Stimulated activated CD8-positive, alpha-beta memory T cell treated with anti-CD3 and anti-CD28 coated beads, Interleukin-12 subunit alpha, Interleukin-12 subunit beta, amount 100 ng/mL, for 4 hours (primary cell): ENCODE measurements at places on chromosomes 11 and 22.

DNA sequence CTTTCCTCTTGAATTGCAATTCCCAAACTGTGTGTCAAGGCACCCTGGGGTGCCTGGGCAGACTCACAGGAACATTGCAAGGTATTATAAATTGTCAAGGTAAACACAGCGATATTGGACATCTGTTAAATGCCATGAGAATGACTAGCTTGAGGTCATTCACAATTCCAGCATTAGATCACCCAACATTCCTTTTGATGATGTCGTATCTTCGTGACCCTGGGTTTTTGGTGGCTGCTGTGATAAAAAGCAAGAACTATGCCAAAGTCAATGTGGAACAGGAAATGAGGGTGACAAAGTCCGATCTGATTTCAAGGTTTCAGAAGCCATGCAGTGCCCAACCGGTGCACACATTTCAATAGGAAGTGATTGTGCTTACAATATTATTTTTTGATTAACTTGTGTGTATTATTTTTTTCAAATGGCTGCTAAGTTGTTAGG is 458.4 kb downstream of the MIAT start:
- DNase-seq: no peak

DNA sequence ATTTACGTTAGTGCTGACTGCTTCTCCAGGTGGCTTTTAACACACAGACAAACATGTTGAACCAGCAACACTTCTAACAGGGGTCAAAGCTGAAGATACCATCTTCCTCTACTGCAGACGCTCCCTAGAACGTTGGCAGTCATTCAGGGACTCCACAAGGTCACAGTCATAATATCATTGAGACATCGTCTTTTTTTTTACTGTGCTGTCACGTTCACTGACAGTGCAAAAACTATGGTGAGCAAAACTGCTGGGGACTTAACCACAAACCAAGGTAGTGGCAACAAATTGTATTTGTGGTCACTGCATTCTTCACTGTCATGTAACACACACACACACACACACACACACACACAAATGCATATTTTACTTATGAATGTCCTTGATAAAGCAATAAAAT is 244.9 kb downstream of the CASP12 start:
- DNase-seq: no peak

- no peak for DNase-seq
These were observed 1.7 kb downstream of the TSPAN18 start for GRCh38 chr11:44728491-44728910.

GRCh38 chr11:106001304-106002012 is 20.6 kb downstream of the MSANTD4 start:
- DNase-seq: no peak

GRCh38 chr11:60498853-60499252 is 6.3 kb downstream of the MS4A12 start:
- no peak for DNase-seq

DNA sequence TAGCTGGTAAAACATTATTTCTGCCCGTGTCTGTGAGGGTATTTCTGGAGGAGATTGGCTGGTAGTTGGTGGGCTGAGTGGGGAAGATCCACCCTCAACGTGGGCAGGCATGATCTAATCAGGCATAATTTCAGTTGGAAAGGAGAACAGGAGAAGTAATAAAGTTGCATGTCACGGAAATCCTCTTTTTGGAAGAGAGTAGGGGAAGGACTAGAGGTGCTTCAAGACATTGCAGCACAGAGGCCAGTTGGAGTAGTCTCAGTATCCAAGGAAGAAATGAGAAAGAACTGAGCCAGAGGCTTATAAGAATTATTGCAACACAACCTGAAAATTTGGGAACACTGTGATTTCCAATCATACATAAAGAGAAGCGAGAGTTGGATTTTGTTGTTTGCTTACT is 1155.1 kb downstream of the FAM181B start:
- no peak for DNase-seq

DNA sequence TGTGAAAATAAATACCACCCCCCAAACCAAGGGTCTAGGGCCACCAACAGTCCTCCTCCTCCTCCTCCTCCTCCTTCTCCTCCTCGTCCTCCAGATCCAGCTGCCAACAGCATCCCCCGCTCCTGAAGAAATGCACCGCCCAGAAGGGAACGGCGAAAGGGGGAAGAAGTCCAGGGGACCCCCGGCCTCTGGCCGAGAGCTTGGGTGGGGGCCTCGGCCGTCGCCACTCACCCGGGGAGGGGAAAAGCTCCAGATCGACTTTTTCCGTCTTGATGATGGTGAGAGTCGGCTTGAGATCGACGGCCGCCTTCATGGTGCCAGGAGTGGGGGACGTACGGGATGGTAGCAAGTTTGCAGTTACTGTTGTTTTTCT is 65.7 kb downstream of the ETS1 start:
- DNase-seq: no peak

- no peak for DNase-seq
These were observed 30.1 kb downstream of the BRSK2 start for GRCh38 chr11:1419811-1420210.

GRCh38 chr11:108511851-108512474 is 13.8 kb upstream of the POGLUT3 start:
- DNase-seq: no peak

- no peak for DNase-seq
These were observed 87.3 kb upstream of the CTSC start for GRCh38 chr11:88424881-88425280.

GRCh38 chr22:48099251-48099650 is 1336.8 kb downstream of the TBC1D22A start:
- no peak for DNase-seq

DNA sequence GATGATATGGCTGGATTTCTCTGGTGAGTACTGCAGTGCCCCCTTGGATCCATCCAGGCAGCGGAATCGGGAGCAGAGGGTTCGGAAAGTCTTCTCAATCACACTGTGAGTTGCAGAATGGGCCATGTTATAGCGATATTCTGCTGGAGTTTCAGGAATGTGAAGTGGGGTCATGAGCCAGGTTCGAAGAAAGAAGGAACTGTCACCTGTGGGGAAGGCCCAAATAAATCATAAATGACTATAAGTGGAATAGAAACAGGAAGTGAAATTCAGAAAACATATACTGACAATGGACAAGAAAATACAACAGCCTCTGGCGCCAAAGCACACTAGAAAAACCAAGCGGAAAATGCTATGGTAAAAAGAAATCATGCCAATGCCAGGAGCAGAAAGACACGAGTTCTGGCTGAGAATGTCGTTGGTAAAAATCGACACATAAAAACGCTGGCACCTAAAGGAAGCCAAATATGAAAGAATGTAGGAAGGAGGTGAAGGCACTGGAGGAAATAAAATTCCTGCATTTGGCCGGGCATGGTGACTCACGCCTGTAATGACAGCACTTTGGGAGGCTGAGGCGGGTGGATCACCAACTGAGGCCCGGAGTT is 10.0 kb upstream of the AMBRA1 start:
- no peak for DNase-seq

DNA sequence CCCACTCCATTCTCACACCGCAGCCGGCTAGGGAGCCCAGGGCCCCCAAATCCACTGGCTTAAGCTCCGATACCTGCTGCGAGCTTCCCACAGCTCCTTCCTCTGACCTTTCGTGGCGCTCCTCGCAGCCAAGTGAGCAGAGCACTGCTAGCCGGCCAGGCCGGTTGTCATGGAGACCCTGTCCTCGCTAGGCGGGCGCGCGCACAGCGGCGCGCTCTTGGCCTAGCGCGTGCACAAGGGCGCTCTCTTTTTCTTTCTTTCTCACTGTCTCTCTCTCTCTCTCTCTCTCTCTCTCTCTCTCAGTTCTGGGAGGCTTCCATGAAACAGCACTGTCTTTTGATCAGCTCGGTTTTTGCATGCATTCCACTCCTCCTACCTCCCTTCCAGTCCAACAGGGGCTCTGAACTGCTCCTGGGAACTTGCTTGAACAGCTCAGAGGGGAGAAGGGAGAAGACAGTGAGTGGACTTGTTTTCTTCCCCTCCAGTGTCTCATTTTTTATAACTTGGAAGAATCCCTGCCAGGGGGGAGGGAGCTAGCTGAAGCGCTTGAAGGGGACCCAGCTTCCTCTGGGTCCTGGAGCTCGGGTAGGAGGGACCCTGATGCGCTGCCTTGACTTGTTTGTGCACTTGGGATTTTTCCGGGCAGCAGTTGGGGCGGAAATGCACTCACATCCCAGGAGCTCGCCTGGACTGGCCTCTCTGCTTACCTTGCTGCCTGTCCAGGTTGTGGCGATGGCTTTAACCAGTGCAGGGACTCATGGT is 100.3 kb upstream of the AKIP1 start:
- DNase-seq: no peak

DNA sequence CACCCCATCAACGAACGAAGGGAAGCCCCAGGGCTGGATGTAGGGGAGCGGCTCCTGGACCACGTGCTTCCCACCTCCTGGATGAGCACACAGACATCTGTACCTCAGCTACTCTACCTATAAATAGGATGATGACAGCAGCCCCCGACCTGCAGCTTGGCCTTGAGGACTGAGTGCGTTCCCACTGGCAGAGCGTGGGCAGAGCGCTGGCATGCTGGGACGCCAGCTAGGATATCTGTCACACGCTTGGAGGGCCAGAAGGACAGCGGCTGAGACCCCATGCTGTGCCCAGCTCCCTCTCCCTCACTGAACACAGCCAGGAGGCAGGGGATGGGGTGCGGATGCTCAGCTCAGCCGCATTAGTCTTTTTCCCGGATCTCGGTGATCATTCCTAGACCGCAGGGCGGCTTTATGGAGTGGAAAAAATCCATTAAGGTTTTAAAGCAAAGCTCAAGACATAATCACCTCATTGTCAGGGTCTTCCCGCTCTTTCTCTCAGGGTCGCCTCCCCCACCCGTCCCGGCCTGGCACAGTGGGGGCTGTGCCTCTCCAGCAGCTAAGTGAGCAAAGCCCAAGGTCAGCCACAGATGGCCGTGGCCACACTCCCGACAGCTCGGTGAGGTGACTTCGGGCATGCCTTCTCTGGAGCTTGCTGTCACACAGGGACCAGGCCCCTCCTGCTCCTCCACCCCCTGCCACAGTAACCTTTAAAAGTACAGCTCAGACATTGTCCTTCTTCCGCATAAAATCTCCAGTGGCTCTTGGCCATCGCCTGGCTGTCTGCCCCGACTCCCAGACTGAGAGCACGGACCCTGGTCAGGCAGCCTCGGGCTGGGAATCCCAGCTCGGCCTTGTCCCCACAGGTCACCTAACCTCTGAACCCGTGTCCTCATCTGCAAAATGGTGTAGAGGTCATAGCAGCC is 69.6 kb upstream of the SHISAL1 start:
- DNase-seq: no peak

GRCh38 chr22:17138513-17138912 is 17.4 kb upstream of the TMEM121B start:
- no peak for DNase-seq

DNA sequence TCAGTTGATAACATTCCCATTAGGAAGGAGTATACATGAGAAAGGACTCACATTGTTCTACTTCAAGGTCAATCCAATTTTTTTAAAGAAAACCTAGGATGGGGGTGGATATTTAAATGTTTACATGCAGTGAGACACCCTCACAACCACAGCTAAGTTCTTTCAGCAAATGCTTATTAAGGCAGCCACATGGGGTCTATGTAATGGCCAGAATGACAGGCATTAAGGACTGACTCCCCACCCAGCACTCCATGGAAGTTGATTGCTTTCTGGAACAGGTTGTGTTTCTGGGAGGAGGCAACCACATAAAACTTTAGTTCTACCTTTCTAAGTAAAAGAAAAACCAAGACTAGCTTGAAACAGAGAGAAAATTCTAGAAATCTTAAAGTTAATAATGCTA is 662.0 kb upstream of the CCDC90B start:
- no peak for DNase-seq

DNA sequence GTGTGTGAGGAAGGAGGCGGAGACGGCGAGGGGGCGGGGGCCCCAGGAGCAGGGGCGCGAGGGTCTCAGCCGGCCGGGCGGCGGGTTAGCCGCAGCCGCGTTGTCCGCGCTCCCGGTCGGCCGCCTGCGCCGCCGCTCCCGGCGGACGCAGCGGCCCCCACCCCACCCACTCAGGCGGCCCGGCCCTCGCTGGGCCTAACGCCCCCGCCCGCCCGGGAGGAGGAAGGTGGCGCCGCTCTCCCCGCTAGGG is at the start of gene FCHSD2:
Gene FCHSD2 (minus strand): TSS at position 191 of the 250 bp plus-strand sequence. CDS start 441 bp downstream, outside the sequence.
- no peak for DNase-seq

GRCh38 chr11:27095059-27095458 is 54.4 kb downstream of the BBOX1 start:
- no peak for DNase-seq

DNA sequence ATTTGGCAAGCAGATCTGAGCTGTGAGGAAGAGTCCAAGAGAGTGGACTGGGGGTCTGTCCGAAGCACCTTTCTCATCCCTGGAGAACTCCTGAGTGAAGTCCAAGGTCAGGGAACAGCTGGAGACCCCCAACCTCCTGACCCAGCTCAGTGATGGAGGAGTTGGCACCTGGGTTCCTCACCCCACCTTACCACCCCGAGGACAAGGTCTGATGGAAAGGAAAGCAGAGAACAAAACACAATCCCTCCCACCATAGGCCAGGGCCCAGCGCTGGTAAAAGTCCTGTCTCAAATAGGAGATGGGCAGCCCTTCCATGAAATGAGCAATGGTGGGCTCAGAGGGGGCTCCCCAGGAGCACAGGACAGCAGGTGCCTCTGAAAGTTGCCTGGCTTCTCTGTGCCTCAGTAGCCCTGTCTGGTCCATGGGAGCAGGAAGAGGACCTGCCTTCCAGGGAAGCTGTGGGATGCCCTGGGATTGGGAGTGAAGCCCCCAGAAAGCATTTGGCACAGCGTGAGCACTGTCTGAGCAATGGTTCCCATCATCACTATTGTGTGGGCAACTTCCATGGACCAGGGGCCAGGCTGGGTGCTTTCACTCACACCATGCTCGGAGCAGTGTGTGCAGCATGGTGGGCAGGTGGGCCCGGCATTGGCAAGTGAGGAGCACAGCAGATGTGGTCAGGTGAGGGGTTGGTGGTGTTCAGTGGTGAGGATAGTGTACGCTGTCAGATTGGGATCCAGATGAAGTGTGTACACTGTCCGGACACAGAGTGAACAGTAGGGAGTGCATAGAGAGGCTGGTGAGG is 7.5 kb downstream of the TRIM29 start:
- no peak for DNase-seq

DNA sequence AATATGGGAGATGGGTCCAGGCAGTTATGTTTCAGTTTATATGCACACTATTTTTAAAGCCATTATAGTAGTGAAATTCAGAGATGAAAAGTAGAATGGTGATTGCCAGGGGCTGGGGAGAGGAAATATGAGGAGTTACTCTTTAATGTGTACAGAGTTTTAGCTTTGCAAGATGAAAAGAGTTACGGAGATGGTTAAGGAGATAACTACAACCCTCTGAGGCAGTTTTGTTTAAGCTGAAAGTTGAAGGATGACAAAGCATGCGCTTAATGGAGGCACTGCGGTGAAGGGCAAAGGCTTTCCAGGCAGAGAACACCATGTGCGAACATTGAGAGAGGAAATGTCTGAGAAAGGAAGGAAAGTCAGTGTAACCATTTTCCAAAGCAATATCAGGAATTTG is 18.2 kb upstream of the BMAL1 start:
- no peak for DNase-seq

- no peak for DNase-seq
These were observed 45.6 kb downstream of the OR4D9 start for GRCh38 chr11:59556917-59557348.

GRCh38 chr11:14852571-14853177 is 39.4 kb downstream of the CYP2R1 start:
- no peak for DNase-seq
